Sciatic nerve (tissue), 2 donors: ENCODE measurements at places on chromosomes 4 and X. TPM values are rescaled to one million over a fixed set of nuclear protein-coding genes. Genes with fewer than 3 reads are reported as not detected.

- DNase-seq, result no peak
Observed at GRCh38 chrX:1902901-1903235, 288.0 kb downstream of the ASMT start.

DNA sequence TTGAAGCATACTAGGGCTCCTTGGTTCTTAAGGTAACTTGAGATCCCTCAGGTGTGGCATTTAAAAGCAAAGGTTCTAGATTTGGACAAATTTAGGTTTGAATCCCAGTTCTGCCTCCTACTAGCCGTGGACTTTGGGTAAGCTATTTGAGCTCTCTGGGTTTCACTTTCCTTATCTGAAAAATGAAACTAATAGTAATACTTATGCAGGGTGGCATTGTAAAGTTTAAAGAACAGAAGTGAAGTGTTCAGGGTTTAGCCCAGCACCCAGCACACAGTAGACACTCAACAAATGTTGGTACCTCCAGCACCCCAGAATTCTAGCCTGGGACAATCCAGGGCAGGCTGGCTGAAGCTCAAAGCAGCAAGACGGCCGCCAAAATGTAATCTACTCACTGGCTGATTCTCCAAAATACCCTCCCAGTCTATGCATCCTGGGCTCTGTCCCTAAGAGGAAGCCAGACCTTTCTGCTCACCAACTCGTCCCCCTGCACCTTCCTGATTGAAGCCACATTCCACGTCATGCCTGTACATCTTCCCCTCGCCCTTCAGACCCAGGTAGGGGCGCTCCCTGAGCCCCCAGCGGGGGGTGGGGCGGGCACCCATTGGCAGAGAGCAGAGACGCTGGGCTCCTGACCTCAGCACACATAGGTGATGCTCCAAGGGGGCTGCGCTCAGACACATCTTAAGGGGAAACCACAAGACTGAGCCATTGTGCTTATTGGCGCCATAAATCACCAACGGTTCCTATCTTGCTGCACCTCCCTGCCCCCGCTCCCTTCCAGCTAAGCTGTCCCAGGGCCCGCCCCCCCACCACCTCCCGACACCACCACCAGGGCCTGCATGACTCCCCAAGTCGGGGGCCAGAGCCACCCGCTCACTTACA is 160.6 kb downstream of the BCOR start:
- DNase-seq, result no peak

GRCh38 chrX:46628460-46629371 is 55.2 kb downstream of the CHST7 start:
- DNase-seq, result no peak

DNA sequence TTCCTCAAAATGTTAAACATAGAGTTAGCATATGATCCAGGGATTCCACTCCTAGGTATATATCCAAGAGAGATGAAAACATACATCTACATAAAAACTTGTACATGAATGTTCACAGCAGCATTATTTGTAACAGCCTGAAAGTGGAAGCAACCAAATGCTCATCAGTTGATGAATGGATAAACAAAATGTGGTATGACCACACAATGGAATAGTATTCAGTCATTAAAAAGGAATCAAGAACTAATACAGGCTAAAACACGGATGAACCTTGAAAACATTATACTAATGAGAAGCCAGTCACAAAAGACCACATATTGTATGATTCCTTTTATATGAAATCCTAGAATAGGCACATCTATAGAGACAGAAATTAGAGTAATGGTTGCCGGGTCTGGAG is 42.7 kb upstream of the IQSEC2 start:
- DNase-seq, result no peak

DNA sequence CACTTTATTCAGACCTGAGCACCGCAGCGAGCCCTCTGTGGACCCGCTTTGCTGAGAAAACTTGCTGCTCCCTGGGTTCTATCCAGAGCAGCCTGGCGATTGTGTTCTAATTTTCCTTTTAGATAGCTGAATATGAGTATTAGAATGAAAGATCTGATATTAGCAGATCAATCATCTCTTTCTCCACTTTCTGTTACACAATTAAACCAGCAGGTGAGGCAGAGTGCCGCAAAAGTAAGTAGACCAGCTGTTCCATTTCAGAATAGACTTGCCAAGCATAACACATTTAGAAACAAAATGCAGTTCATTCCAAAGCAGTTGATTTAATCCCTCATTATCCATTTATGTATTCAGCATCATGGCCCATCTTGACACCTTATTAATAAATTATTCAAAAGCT is 58.6 kb downstream of the PALLD start:
- no peak for DNase-seq

DNA sequence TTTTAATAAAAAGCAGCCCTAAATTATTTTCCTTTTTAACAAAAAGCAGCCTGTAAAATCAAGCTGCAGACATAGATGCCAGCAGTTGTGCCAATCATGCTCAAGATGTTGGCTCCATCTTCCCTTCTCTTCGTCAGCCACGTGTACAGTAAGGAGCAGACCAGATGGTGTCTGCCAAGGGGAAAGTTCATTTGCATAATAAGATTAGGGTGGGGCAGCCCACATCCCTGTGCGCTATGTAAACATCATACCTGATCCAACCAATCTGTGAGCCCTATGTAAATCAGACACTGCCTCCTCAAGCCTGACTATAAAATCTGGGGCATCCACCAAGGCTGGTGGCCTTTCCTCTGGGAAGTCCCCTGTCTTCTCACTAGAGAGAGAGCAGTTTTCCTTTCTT is 23.1 kb upstream of the C1GALT1C1 start:
- no peak for DNase-seq

DNA sequence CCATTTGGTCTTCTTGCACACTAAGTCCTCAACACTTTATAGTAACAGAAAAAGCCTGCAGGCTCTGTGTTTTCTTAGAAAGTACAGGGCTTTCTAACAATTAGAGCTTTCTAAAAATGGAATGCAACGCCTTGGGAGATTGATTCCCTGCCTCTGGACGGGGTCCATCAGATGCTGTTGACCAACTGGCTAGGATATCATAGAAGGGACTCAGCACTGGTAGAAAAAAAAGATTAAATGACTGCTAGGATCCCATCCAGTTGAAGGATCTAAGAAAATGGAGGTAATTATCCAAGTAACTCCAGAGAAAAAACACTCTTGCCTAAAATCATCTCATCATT is 39.5 kb downstream of the USP46 start:
- no peak for DNase-seq

DNA sequence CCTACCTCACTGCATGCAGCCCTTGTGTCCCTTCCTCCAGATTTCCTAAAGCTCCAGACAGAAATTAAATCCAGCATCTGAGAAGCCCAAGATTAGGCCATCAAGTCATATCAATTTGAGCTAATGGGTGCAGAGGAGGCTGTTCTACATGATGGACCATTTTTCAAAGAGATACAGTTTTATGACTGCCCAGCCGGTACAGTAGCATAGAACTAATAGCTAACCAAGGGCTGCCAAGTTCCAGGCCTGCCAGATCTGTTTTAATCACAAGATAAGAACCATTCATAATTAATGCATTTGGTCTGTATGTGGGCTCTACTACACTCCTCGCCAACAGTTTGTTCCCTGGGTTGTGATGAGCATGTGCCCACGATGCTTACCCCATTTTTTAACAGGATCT is 73.9 kb upstream of the PLAC1 start:
- no peak for DNase-seq

DNA sequence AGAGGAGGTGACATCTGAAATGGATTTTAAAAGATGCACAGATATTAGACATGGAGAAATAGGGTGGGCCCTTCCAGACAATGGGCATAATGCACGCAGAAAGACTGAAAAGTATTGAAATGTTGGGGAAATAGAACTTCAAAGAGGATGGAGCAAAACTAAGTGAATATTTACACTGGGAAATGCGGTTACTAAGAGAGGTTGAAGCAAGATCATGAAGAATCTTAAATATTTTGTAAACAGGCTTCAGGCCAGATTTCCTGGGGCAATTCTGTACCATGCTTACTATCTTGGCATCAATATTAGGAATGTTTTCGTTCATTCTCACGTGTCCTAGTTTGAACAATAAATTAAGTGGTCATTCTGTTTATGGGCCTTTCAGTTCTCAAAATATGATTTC is 216.3 kb downstream of the ADAMTS3 start:
- DNase-seq, result no peak

- no peak for DNase-seq
Observed at GRCh38 chr4:45453258-45453853, 670.5 kb downstream of the GABRG1 start.

DNA sequence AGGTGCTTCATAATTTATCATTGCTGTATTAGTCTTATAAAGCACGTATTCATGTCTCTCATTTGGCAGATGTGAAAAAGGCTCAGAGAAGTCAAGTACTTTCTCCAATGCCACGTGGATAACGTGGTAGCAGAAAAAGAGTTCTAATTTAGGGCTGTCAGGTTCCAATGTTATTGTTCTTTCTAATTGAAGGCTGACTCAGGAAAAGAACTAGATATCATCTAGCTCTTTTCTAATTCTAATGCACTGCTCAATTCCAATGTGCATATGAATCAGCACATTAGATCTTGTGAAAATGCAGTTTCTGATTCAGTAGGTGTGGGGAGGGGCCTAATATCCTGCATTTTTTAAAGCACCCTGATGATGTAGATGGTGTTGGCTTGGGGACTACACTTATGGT is 22.8 kb downstream of the AGA start:
- DNase-seq, result no peak

GRCh38 chr4:87884976-87885549 is 52.3 kb downstream of the MEPE start:
- DNase-seq, result no peak

- DNase-seq, result no peak
Observed at GRCh38 chrX:118579417-118579816, 83.8 kb downstream of the DOCK11 start.

DNA sequence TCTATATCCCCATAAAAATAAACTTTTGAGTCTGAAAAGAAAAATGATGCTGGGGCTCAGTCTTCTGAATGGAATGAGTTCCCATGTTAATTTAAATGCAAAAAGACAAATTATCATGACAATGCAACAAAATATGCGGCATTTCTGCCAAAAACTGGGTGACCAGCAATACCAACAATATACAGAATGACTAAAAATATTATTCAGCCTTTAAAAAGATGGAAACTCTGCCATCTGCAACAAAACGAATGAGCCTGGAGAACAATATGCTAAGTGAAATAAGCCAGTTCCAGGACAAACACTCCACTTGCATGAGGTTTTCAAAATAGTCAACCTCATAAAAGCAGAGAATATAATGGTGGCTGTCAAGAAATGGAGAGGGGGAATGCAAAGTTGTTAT is 558.5 kb downstream of the IL15 start:
- no peak for DNase-seq

DNA sequence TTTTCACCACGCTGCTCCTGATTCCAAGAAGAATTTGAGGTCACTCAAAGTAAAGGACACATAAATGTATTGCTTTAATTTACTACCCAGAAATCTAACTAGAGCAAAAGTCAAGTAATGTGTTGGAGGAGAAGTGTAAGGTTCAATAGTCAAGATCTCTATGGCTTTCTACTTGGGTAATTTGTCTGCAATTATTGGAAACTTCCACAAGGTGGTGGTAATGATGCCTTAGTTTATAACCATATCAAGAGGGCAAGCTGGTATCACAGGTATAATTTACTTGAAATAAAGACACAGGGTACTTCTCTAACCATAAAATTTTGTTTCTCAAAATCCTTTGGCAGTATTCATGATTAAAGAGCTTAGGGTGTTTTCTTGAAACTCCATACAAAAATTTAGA is 10.2 kb upstream of the GRIA3 start:
- no peak for DNase-seq

- no peak for DNase-seq
Observed at GRCh38 chr4:35734381-35735098, 509.8 kb downstream of the ARAP2 start.

DNA sequence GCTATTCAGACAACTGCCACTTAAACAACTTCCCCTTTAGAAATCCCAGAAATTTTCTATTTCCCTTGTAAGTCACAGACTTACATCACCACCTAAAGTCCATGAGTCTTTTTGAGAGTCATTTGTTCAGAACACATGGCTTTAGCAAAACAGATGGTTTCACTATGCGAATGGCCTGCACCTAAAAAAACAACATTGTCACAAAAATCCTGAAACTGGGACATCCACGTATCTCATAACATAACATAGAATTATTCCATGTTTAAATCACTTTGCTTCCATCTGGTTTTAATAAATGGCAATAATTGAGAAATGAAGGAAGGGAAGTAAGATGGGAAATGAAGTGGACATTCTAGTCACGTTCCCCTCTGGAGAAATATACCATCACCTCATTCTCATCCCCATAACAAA is 155.3 kb upstream of the EDNRA start:
- DNase-seq, result no peak

DNA sequence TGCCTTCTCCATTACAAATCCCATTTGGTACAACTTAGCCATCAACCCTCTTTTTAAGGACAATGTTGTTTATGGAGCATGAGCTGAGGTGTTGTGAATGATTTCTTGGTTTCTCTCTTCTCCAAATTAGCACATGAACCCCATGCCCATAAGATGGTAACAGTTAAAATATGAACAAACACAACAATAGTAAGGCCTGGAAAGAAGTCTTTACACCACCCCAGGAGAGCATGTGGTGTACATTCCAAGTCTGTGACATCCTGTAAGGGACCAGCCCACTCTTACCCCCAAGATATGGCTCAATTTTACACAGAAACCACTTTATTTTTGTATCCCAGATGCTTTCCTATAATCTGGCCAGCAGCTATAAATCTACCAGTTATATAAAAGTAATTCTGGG is 226.1 kb downstream of the COX18 start:
- DNase-seq, result no peak

DNA sequence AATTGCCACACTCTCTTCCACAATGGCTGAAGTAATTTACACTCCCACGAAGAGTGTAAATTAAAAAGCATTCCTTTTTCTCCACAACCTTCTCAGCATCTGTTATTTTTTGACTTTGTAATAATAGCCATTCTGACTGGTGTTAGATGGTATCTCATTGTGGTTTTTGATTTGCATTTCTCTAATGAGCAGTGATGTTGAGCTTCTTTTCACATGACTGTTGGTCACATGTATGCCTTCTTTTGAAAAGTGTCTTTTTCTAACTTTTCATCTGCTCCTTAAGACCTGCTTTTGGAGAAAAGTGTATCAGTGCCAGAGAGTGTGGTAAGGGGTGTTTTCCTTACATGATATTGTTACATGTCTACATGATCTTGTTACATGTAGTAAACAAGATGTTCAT is 25.7 kb downstream of the GUCY1A1 start:
- no peak for DNase-seq

GRCh38 chr4:59314637-59315036 is 1885.5 kb upstream of the ADGRL3 start:
- DNase-seq, result no peak

The UNC5C gene
- 4.5 TPM for total RNA-seq

The NALF2 gene
- not detected for total RNA-seq

The SMIM31 gene
- not detected for total RNA-seq

The AFAP1 gene
- total RNA-seq, result 64.5 TPM

The TBX22 gene
- not detected for total RNA-seq

The ZNF141 gene
- total RNA-seq, result 34.5 TPM

The EDA2R gene
- 2.9 TPM for total RNA-seq

The GDI1 gene
- 177 TPM for total RNA-seq

The MAOA gene
- 12.8 TPM for total RNA-seq

The IQCM gene
- total RNA-seq, result not detected

The LRRC66 gene
- total RNA-seq, result 1.7 TPM

The FMR1NB gene
- total RNA-seq, result not detected
